GM04503 (cell line): ENCODE measurements at places on chromosomes 6 and 20.

DNA sequence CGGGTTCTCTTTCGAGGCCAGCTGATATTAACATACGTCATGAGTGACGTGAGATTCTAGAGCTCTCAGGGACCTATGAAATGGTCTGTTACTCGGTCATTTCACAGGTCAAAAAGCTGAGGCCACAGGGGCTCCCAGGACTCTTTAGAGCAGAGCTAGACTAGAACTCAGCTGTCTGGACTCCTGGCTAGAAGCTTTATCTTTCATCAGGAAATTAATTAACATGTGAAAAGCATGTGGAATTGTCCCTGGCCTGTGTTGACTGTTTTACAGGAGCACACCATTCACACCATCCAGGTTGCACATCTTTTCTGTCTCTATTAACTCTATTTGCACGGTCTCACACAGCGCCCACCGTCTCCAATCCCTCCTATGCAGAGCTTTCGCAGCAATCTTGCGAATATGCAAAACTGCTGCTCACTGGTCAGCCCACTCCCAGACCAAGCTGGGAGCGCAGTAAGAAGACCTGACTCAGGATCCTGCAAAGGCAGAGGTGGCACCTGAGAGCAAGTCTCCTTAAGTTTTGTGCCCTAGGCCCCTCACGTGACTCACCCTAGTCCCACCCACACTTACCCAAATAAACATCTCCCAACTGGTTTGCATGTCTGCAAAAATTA is 522.5 kb downstream of the CD83 start:
- no peak for DNase-seq

DNA sequence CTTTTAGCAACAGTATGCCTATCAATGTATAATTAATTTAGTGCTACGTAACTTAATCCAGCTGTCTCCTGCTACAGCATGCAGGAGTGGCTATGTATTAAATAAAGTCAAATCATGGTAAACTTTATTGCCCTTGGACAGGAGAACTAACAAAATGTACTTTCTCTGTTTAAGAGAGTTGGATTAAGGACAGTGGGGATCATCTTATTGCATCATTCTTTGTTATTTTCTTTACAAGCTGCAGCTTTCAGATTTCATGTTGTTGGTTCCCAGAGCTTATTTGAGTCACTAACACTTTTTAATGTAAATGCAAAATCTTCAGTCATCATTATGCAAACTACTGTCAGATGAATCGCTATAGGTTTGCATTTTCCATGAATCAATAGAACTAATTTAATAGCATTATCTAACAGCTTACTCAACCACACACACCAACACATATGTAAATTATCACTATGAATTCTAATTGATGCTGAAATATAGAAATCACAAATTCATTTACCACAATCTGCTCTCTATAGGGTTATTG is 424.7 kb downstream of the MMUT start:
- DNase-seq: no peak

DNA sequence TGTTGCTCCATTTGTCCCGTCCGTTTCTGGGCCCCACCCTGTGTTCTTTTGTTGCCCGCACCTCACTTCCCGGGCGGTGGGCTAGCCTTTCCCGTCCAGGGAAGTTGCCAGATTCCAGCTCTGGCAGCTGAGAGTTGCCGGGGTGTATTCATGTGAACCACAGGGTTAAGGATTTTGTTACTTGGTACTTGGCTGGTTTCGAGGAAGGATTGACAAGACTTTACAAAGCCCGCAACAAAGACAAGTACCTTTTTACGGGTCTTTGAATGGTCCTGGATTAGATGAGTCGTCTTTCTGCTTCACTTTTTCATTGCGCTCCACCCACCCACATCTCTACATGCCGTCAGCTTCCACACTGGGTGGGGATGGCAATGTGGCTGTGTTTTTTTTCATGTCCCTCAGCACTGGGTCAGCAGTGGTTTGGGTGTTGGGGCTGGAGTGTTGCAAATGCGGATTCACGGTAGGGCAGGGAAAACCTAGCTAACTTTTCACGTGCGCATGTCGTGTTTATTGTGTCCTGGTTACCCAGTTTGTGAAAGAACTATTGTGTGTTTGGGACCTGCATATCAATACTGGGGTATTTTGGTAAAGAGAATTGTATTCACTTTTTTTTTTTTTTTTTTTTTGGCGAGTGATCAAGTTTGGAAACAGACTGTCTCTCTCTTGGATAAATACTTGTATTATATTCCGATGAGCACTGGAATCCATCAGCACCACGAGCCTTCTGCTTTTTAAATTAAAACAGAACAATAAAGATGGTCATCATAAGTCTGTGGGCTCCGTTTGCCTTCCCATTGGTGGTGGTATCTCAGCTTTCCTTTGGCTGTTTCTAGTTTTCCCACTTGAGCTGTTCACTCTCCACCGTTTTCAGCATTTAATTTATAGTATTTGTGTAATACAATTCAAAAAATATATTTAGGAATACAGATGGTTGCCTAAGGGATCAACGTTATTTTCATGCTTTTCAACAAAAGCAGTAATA is 1.2 kb downstream of the DUSP22 start:
- DNase-seq: no peak

DNA sequence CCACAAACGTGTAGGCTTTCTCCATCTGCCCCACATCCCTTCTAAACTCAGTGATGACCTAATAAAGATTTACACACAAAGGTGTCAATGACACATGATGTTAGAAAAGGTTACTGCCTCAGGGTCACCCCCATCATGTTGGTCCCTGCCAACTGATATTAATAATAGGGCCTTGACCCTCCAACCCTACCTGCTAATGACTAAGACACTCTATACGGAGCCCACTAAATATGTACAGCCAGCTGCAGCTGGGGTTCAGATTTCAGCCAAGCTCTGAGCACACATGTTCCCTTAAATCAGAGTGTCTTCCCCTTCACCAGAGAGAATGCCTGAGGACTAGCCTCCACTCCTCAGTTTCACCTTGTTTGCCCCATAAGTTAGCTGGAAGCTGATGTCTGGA is 67.4 kb upstream of the SNRPB2 start:
- no peak for DNase-seq

DNA sequence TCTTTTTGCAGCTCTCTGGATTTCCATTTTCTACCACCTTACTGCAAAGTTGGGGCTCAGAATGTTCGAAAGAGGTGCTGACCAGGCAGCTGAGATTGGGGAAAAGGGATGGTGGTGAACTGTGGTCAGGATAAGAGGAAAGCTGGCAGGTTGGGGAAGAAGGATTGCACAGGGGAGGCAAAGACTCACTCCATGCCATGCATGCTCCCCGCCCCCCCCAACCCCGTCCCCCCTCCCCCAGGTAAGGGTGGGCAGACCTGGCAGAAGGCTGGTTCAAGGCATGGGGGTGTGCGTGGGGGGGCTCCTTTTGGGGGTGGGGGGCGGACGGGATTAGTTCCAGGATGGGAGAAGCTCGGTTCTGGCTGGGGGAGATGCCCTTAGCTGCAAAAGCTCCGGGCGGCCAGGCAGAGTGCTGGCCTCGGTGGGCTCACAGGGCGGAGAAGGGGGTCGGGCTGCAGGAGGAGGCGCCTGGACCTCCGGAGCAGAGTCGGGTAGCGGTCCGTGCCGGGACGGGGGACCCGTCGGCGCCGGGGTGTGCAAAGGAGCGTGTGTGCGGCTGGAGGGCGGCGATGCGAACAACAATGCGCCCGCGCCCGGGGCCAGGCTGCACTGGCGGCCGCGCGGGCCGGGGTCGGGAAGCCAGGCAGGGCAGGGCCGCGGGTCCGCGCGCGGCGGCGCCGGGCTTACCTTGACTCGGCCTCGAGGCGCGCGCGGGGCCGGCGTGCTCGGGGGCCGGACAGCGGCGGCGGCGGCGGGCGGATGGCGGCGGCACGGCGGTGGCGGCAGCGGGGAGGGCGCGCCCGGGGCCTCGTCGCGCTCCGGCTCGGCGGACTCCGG is 880 bp downstream of the ADNP start:
- DNase-seq: no peak

GRCh38 chr20:48986899-48987298 is 59.2 kb upstream of the CSE1L start:
- DNase-seq: no peak

DNA sequence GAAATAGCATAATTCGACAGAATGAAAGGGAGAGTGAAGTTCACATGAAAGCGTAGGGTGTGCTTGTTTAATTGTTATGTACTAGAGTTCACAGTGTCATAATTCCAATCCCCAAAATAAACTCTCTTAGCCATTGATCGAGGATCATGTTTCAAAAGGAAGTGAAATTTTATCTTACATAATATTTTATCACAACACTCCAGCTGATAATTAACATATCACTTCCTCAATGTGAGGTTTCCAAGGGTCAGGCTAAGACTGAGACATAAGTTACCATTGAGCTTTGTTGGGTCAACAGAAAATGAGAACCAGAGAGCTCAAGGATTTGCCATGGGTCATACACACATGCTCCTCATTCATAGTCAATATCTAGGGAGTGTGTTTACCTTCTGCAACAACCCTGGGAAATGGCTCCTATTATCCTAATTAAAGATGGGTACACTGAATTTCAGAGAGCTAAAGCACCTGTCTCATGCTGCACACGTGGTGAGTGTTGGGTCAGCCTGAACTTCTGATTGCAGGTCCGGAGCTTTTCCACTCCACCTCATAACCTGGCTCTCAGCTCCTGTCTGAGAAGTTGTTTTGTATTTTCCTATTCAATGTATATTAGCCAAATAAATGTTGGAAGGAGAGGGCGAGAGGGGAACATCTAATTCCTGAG is 3.0 kb downstream of the GSTA2 start:
- no peak for DNase-seq

DNA sequence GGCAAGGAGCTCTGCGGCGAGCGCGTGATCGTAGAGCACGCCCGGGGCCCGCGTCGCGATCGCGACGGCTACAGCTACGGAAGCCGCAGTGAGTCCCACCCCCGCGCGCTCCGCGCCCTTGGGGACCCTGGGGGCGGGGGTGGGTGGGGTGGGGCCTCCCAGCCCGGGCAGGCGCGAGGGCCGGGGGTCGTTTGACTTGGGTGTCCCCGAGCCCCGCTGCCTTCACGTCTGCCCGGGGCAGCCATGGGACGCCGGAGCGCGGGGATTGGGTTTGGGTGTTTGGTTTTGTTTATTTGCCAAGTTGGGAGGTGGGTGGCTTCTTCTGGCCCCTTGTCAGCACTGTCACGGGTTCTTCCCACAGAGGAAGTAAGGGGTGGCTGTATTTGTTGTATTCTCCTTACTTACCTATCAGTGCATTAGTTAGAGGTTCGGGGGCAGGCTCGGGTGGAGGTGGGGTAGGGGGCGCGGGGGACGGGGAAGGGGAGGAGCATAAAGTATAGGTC is 777 bp downstream of the SRSF6 start:
- no peak for DNase-seq

DNA sequence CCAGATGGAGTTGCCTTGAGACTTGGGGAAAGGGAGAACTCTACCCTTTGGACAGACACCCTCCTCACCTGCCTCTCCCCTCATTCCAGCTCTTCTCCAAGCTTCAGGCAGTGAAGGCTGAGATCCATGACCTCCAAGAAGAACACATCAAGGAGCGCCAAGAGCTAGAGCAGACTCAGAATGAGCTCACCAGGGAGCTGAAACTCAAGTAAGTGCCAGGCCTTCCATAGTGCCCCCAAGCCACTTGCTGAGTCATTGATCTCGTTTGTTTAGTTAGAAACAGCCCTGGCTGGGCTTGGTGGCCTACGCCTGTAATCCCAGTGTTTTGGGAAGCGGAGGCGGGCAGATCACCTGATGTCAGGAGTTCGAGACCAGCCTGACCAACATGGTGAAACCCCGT is 39.2 kb downstream of the KIF3B start:
- no peak for DNase-seq

GRCh38 chr6:106981926-106982325 is 7.4 kb upstream of the CD24 start:
- DNase-seq: peak; percentile 13

DNA sequence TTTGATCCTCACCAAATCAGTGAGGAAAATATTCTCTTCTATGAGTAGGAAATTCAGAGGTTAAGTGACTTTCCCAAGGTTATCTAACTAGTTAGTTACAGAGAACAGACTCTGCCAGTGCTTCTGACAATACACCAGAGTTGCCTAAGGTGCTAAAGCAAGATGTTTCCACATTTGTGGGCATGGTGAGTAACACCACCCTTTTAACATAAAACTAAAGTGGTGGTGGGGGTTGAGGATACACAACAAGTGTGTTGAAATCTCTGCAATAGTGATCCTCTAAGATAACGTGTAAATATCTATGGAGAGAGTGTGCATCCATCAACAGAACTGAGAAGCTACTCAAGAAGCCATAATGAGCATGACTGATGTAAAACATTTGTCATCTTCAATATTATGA is 11.7 kb downstream of the VNN2 start:
- DNase-seq: no peak

DNA sequence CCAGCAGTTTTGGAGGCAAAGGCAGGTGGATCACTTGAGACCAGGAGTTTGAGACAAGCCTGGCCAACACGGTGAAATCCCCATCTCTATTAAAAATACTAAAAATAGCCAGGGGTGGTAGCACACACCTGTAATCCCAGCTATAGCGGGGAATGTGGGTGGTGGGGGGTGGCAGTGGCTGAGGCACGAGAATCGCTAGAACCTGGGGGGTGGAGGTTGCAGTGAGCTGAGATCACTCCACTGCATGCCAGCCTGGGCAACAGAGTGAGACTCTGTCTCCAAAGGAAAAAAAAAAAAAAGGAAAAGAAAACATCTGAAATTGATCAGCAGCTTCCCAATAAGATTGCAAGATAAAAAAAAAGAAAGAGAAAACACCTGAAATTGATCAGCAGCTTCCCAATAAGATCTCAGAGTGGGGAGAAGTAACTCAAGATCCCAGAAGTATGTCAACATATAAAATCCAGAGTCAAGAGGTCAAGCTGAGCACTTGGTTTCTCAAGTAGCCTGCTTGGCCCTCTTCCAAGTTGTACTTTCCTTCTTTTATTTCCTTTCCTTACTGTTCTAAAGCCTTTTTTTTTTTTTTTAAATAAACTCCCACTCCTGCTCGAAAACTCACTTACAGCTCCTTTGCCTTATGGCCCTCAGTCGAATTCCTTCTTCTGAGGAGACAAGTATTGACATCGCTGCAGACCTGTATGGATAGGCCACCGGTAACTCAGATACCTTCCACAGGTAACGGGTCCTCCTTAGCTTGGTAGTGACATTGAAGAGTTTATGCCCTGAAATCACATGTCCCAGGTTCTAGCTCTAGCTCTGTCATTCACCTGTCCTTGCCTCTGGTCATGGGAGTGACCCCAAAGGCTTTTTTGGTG is 368.5 kb upstream of the SYNCRIP start:
- DNase-seq: no peak

- DNase-seq: no peak
Observed at GRCh38 chr6:73418081-73418741, 23.6 kb downstream of the DDX43 start.

- no peak for DNase-seq
Observed at GRCh38 chr6:18138906-18139305, 16.0 kb downstream of the TPMT start.

- DNase-seq: peak; percentile 96
Observed at GRCh38 chr6:56101141-56101553, 146.2 kb downstream of the COL21A1 start.

DNA sequence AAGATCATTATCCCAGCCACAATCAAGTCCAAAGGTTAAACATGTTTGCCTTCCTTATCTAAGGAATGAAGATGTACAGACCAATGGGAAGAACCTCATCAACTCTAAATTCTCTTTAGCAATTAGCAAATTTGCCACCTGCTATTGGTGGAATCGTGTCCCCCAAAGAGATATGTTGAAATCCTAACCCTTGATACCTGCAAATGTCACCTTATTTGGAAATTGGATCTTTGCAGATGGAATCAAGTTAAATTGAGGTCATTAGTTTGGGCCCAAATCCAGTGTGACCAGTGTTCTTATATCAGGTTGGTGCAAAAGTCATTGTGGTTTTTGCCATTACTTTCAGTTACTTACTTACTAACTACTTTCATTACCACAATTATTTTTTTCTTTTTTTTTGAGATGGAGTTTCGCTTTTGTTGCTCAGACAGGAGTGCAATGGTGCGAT is 31.3 kb downstream of the KLHL31 start:
- DNase-seq: no peak

GRCh38 chr6:170371588-170371987 is 65.0 kb downstream of the FAM120B start:
- DNase-seq: no peak
